ENCODE measurements at places on chromosomes 7 and 10.

GRCh38 chr10:119933179-119933578 lies 40.6 kb downstream of the SEC23IP start:
- DNase-seq, result no peak

DNA sequence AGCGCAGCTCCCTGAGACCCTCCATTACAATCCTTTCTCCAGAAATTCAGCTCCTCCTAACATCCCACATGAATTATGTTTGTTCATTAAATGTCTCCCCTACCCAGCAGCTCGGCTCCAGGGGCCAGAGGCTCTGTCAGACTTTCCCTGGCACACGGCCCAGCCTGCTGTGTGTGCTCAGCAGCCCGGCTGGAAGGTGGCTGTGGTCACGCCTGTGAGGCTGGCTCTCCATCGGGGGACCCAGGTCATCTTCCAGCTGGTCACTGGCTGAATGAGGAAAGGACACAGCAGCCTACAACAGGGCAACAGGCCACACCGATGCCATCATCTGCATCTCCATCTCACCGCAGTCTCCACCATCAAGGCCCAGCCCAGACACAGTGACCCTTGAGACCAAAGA lies 219.8 kb downstream of the MAD1L1 start:
- DNase-seq, result no peak

DNA sequence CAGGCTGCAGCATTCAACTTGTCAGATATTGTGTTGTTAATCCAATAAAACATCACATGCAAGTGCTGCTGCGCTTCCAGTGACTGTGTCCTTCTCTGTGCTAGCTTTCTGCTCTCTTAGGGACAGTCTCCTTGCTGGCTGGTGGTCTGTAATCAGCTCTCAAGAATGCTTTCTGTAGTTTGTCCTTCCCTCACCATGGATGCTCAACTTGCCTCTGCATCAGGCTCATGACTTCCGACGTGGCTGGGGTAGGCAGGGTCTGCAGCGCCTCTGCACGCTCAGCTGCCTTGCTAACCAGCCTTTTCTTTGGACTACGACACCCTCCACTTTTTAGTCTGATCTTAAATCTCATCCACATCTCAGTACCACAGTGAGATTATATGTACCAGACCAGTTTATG lies 58.3 kb downstream of the MMRN2 start:
- DNase-seq, result no peak

DNA sequence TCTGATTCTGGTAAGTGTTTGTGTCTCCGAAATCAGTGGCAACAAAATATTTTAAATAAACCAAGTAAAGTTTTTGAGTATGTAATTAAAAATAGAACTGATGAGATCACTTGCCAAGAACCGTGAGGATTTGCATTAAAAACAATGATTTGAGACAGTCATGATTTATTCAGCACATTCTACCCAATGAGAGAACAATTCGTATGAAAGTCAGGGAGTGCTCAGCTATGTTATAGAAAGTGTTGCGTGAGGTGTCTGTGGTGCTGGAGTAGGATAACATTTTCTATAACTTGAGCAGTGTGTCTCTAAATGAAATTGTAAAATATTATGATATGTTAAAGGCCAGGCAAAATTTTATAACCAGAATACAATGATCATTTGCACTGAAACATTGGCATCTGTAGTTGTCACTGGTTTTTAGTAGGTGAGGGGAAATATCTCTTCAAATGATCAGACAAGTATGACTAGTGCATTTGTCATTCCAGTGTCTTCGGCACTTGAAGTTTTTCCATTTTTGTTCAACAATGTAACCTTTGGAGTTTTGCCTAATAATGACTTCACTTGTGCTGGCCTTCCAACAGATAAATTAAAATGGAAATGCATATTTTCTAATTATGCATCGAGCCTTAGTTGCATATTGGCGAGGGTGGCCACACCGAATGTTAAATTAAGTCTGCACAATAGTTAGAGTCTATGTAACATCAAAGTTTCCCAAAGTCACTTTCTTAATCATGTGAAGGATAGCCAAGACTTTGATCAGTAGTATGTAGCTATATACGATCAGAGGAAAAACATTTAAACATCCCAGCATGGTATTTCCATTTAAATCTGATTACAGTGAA lies 335.9 kb downstream of the GFRA1 start:
- no peak for DNase-seq

DNA sequence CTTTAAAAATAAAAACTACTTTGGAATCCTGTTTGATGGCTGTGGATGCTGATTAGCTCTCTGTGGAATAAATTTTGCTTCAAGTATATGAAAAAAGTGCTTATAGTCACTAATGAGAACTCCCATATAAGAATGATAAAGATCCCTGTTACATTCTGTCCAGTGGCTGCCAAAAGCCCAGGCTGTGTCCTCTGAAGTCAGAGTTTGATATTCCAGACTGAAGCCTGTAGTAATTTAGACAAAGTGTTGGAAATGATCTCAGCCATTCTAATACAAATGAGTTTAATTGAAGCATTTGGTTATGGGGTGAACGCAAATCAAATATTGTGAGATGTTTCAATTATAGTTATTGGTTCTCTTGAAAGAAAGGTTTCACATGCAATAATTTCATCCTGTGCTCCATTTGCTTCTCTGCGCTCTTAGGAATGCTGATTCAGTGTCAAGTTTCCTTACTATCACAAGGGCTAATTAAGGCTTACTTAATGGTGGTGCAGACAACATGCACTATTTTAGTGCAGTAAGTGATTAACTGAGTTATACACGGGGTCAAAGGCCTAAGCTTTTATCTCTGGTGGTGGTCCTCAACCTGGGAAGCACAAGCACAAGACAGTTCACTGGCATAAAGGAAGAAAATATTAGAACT lies 867.6 kb downstream of the SORCS1 start:
- DNase-seq, result no peak

DNA sequence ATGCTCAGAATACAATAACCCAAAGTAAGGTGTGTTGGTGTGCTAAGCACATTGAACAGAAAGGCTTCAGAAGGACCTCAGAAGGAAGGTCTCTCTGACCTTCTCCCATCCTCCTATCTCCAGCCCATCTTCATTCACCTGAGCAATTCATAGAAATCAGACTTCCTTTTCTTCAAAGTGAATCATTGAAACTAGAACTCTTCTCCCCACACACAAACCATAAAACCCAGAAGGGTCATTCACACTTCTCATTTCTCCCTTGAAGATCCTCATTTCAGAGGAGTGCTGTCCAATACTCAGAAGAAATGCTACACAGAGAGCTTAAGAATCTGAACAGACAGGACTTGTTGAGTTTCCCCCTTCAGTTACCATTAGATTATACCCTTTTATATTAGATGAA lies 89.5 kb downstream of the VWDE start:
- no peak for DNase-seq

GRCh38 chr10:79239275-79239779 lies 107.9 kb upstream of the PPIF start:
- no peak for DNase-seq

DNA sequence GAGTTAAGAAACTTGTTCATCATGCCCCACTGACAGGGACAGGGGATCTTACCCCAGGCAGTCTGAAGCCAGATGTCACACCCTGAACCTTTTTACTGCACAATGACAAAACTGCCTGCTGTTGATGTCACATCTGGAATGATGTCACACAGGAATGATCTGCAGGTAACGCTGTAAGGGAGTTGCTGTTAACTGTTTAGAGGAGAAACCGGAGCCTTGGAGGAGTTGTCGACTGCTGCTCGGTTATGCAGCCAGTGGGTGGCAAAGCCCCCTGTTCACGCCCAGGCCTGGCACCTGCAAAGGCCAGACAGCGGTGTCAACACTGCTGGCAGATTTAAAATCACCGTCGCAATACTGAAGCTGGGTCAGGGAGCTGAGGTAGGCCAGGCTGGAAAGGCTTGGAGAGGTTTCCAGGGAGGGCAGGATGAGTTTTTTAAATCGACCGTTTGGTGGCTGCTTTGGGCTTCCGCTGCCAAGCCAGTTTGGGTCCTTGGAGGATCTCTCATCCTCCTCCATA lies 10.0 kb upstream of the SLIT1 start:
- DNase-seq, result no peak

DNA sequence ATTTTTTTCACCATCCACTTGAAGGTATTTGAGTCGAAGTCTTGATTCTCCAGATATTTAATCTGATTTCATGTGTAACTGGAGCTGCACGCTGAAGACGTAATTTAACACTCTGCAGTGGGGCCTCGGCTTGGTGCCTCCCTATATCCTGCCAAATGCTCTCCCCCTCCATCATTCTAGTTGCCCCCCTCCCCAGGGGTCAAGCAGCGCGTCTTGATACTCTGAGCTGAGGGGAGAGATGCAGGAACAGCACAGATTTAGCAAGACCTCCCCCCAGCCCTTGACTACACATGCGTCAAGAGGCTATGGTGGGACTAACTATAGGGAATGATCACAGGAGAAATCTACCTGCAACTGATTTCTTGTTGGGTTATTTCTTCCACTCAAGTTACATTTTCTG lies 85.8 kb downstream of the PRPF18 start:
- no peak for DNase-seq

DNA sequence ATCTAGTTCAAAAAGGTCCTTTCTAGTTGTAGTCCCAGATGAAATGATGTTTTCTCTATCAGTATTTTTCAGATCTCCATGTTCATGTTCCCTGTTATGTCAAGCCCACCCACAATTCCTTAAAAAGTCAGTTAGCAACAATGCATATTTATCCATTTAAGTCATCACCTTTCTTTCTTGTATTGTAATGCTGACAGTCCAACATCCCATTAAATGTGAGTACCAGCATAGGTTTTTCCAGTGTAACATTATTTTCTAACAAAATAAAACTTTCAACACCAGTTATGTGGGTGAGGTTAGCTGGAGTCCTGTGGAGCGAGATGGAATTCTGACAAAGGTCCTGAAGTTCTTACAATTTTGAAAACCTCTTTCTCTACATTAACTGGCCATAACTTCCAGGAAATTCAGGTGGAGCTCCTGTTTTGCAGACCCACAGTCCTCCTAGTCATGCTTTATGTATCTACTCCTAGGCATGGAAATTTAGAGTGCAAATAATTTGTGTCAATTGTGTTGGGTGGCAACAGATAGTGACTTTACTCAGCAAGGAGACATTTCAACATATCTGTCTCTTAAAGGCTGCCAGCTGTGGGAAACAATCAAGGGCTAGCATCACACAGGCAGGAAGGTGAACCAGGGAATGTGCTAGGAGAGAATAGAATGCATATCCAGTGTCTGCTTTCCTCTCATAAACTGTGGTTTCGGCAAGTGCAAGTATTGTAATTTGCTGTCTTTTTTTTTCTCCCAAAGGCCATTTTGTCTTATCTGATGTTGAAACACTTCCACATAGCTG lies 162.6 kb downstream of the MTERF1 start:
- no peak for DNase-seq

DNA sequence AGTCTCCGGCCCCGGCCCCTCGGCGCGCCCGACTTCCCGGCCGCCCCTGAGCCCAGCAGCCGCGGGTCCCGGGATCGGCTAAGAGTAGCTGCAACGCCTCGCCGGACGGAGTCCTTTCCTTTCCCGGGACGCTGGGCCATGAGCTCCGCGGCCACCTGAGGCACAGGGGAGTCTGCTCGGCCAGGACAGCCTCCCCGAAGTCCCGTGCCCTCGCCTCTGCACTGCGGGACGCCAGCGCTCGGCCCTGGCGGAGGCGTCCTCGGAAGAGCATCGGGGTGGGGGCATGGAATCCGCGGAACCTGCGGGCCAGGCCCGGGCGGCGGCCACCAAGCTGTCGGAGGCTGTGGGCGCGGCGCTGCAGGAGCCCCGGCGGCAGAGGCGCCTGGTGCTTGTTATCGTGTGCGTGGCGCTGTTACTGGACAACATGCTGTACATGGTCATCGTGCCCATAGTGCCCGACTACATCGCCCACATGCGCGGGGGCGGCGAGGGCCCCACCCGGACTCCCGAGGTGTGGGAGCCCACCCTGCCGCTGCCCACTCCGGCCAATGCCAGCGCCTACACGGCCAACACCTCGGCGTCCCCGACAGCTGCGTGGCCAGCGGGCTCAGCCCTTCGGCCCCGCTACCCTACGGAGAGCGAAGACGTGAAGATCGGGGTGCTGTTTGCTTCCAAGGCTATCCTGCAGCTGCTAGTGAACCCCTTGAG lies 502 bp downstream of the SLC18A3 start:
- no peak for DNase-seq

DNA sequence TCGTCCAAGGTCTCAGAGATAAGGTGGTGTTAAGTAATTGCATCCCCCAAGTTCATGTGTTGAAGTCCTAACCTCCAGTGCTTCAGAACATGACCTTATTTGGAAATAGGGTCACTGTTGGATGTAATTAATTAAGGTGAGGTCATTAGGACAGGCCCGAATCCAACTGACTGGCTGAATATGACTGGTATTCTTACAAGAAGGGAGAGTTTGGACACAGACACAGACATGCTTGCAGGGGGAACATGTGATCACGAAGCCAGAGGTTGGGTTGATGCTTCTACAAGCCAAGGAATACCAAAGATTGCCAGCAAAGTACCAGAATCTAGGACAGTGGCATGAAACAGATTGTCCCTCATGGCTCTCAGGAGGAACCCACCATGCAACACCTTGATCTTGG lies 173.5 kb upstream of the LYZL2 start:
- no peak for DNase-seq

DNA sequence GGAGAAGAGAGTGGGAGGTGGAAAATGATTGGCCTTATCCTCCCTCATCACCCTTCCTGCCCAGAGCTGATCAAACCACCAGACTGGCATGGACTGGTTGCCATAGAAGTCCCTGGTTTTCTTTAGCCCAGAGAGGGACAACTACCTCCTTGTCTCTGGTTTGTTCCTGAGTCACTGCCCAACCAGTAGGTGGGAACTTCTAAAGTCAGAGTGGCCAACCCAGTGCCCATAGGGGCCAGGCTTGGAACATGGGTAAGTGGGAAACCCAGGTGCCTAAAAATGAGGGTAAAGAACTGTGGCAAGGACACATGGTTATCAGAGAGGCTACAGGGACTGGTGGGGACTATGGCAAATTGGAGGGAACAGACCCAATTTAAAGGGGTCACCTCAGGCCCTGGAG lies 63.8 kb downstream of the FAM241B start:
- no peak for DNase-seq

- no peak for DNase-seq
These were observed 84.5 kb downstream of the DIP2C start for GRCh38 chr10:604716-605631.

DNA sequence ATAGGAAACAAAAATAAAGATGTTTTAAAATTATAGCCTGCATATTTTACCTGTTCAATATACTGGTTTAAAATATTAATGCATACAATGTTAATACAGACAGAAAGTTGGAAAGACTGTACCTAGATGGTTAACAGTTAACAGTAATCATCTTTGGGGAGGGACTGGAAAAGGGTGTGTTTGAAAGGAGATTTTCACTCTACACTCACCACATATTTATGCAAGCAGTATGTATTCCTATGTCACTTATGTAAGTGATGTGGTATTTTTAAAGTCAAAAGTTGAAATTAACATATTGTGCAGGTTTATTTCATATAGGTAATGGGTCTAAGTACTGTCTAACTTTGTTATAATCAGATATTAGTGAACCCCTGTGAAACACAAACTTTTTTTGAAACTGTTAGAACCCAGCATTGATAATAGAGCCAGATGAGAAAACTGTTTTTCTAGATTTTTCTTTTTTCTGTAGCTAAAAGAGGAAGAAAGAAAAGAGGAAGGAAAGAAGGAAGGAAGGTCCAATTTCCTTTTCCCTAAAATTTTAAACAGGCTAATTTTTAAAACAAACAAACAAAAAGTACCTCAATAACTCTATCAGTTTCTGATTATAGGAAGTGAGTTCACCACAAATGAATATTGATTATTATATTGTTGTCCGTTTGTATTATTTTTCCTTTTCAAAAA lies 9.0 kb upstream of the STARD3NL start:
- DNase-seq, result no peak

- DNase-seq, result no peak
These were observed 54.4 kb downstream of the ARMH3 start for GRCh38 chr10:102001435-102002068.

- DNase-seq, result no peak
These were observed 75.9 kb downstream of the BMPER start for GRCh38 chr7:33981226-33981625.

Measured in CD8-positive, alpha-beta memory T cell (primary cell).